ENCODE measurements at places on chromosomes 13 and 19.

- no peak for DNase-seq
Observed at GRCh38 chr19:17406046-17406886, 836 bp upstream of the BST2 start.

DNA sequence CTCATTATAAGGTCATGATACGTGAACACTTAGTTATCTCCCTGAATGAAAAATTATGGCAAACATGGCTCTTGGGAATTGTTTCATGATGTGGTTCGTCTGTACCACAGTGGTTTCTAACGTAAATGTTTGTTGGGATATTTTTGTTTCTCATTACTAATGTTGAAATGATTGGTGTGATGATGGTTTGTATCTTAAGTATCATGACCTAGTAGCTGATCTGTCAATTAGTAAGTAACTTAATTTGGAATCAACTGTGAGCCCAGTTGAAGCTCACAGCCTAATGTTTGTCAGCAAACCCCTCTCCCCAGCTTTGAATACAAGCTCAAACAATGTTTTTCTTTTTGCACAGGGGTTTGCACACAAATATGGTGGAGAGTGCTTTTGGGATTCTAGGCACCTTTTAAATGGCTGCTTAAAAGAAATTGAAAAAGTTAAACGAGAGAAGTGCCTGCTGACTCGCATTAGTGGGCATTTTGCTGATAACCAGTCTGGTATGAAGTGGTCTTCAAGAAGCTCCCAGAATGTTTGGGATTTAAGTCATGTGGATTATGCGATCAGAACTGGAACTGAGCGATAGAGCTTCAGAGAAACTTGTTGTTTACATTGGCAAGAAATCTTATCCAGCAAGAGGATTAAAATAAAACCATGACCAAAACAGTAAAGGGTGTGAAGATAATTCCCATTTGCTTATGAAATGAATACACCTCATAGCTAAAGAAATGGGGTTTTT, 68.2 kb downstream of the LMO7 start:
- no peak for DNase-seq

DNA sequence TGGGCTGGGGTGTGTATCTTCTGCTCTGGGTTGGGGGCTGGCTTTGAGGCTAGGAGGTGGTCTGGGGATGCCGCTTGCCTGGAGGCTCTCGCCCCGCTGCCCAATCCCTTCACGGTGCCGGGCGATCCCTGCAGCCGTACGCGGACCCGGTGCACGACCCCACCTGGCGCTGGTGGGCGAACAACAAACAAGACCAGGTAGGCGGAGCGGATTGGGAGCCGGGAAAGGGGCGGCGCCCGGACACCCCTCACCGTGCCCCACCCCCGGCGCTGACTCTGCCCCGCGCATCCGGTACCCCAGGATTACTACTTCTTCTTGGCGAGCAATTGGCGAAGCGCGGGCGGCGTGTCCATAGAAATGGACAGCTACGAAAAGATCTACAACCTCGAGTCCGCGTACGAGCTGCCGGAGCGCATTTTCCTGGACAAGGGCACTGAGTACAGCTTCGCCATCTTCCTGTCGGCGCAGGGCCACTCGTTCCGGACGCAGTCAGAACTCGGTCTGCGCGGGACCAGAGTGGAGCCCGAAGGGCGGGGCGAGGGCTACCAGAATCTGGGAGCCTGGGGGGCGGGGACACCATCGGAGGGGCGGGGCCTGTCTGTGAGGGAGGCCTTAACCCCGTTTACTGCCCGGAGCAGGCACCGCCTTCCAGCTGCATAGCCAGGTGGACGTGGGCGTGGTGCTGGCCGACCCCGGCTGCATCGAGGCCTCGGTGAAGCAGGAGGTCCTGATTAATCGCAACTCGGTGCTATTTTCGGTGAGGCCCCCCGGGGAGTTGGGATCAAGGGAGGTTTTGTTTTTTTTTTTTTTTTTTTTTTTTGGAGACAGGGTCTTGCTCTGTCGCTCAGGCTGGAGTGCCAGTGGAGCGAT, 12.1 kb upstream of the PSMD8 start:
- DNase-seq, result no peak

GRCh38 chr13:102495663-102496062, 93.8 kb upstream of the FGF14 start:
- DNase-seq, result no peak

GRCh38 chr19:57363688-57364181, 384 bp downstream of the TRAPPC2B start:
- DNase-seq, result no peak

- DNase-seq, result no peak
Observed at GRCh38 chr19:28289295-28290063, 923.5 kb downstream of the UQCRFS1 start.

GRCh38 chr19:50882188-50882587, 8.9 kb downstream of the KLK2 start:
- DNase-seq, result no peak

GRCh38 chr19:17385878-17386611, 8.0 kb downstream of the CCDC194 start:
- no peak for DNase-seq

DNA sequence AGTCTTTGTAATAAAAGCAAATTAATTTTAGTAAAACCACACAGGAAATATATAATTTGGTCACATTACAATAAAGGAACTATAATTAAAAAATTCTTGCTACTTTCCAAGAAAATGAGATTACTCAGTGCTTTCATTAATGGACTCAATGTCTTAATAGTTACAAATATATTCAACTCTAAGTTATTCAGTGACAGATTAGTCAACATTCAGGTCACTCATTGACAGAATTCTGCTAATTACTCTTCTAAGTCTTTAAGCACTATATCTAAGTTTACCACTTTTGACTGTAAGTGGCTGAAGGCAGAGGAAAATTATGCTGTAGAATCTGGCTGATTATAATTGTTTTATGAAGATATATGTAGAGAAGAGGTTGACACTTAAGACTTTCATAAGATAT, 1365.0 kb downstream of the EFNB2 start:
- DNase-seq, result no peak

- DNase-seq, result no peak
Observed at GRCh38 chr13:90533866-90534265, 813.6 kb upstream of the MIR17HG start.

- DNase-seq, result no peak
Observed at GRCh38 chr19:31254611-31255010, 94.6 kb downstream of the TSHZ3 start.

DNA sequence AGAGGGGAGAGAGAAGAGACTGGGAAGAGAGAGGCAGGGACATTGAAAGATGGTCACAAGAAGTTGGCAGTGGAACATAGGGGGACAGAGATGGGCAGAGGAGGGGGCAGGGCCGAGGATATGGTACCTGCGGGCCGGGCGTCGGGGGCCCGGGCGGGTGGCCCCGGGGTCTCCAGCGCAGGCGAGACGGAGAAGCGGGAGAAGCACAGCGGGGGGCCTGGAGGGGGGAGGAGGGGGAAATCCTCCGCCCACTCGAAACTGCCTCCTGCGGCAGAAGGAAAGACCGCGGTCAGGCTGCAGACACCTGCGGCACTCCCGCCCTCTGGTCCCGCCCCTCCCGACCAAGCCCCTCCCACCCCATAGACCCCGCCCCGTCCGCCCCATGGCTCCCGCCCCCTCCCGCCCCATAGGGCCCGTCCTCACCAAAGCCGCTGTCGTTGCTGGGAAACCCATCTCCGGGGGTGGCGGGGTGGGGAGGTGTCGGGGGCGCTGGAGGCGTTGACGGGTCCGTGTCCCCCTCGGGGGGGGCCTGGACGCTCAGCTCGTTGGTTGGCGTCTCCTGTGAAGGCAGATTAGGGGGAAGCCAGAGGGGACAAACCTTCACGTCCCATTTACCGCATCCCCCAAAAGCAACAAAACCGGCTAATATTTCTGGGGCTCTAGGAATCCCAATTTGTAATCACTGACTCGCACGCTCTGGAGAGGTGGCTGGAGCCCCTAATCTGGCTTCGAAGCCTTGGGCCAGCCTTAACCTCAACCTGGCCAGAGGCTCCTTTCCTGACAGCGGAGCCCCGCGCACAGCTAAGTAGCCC, 20.4 kb downstream of the LMTK3 start:
- DNase-seq, result no peak

DNA sequence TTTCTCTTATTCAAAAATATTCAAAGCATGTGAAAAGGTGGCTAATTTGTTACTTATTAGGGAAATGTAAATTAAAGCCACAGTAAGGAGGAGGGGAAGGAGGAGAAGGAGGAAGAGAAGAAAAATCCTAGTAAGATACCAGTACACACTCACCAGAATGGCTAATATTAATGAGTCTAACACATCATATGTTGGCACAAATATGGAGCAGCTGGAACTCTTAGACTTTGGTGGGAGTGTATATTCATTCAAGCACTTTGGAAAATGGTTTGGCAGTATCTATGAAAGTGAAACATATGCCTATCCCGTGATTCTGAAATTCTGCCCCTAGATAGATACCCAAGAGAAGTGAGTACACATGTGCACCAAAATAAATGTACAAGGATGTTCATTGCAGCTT, 38.1 kb upstream of the RGCC start:
- DNase-seq, result no peak

DNA sequence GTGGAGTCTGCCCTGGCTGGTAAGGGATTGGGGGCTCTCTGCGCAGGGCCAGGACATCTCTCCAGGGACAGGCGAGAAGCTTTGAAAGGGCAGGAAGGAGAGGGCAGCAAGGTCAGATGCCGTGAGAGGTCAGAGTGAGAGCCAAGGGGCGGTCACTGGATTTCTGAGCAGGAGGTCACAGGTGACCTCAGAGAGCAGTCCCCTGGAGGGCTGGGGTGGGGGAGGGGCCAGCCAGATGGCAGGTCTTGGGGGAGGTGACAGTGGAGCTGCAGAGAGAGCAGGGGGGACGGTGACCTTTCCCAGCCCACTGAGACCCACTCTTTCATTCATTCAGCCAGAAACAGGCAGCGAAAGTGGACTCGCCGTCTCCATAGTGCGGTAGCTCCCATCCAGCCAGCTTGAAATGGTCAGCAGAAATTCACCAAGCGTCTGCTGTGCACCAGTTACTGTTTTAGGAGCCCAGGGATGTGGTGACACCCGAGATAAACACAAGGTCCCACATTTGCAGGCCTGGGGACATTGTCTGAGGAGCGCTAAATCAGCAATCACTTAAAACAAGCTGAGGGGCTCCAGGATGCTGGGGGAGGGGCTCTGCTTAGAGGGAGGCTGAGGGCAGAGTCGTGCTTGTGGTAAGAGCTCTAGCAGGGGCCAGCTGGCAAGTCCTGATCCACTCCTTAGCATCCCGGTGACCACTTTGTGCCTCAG, 10.2 kb downstream of the CARM1 start:
- no peak for DNase-seq

GRCh38 chr13:29497137-29497654, 98.3 kb downstream of the SLC7A1 start:
- no peak for DNase-seq

GRCh38 chr19:10305139-10305806, 4.3 kb downstream of the ZGLP1 start:
- no peak for DNase-seq

DNA sequence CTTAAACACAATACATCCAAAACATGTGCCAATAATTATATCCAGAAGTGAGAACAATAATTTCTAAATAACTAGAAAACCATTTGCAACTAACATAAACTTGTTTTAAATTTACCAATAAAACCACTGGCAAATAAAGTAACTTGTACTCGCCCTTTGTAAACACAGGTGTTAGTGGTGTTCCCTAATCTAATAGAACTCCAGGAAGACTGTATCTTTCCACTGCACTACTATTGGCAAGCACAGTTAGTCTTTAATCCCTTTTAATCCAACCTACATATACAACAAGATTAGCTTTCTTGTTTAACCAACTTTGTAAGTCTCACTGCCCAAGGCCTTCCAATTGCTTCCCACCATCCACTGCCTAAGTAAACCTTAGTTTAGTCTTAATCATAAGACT, 79.5 kb downstream of the PCDH9 start:
- no peak for DNase-seq

GRCh38 chr13:110297011-110297410, 9.9 kb downstream of the COL4A1 start:
- DNase-seq, result no peak

- DNase-seq, result no peak
Observed at GRCh38 chr13:56457535-56458190, 683.1 kb upstream of the PRR20A start.

GRCh38 chr19:16446724-16447368, 24.9 kb downstream of the EPS15L1 start:
- DNase-seq, result peak; percentile 15

GRCh38 chr13:108326309-108326708, 56.8 kb downstream of the TNFSF13B start:
- DNase-seq, result peak; percentile 57

GRCh38 chr19:35741203-35741515, 1.1 kb downstream of the IGFLR1 start:
- no peak for DNase-seq

DNA sequence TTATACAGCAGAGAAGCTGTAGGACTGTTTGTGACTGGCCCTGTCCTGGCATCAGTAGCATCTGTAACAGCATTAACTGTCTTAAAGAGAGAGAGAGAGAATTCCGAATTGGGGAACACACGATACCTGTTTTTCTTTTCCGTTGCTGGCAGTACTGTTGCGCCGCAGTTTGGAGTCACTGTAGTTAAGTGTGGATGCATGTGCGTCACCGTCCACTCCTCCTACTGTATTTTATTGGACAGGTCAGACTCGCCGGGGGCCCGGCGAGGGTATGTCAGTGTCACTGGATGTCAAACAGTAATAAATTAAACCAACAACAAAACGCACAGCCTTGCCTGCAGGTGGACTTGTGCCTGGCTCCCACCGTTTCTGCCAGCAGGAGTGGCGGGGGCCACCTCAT, 27.3 kb upstream of the LDLR start:
- DNase-seq, result no peak

DNA sequence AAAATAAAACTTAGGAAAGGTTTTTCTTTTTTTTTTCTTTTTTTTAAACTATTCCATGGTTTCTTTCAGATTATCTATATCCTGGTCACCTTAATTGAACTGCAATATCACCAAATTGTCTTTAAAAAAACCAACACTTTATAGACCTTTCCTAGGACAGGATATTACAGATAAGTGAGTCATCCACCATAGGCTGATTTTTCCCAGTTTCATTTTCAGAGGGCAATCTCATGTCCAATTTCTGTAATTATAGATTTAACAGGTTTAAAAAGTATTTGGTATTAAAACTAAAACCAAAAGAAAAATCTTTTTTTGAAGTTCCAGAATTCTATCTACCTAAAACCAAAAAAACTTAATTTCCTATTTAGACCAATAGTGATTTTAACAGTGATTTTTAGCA, 13.2 kb downstream of the SPART start:
- DNase-seq, result no peak

GRCh38 chr19:12485571-12485970, 955 bp upstream of the ZNF709 start:
- no peak for DNase-seq

- no peak for DNase-seq
Observed at GRCh38 chr19:40053491-40053890, 2.5 kb downstream of the ZNF780B start.

DNA sequence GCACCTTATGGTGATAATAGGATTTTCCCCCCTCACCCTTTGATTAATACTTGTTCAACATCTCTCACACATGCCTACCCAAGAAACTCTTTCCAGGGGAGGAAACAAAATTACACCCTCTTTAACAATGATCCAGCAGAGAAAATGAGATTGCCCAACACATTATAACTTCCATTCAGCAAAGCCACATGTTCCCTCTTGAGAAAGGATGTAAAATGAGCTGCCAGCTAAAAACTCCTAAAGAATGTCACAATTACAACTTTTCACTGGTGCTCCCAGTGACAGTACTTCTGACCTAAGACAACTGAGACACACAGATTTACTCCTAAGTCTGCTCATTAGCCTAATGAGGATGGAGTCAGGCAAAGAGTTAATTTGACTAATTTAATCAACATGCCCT, 621.4 kb downstream of the DIAPH3 start:
- DNase-seq, result no peak

- no peak for DNase-seq
Observed at GRCh38 chr13:105007166-105007808, 1528.2 kb downstream of the EFNB2 start.

Data from SIG-M5 (cell line).